ENCODE measurements at places on chromosomes 13 and 19.

DNA sequence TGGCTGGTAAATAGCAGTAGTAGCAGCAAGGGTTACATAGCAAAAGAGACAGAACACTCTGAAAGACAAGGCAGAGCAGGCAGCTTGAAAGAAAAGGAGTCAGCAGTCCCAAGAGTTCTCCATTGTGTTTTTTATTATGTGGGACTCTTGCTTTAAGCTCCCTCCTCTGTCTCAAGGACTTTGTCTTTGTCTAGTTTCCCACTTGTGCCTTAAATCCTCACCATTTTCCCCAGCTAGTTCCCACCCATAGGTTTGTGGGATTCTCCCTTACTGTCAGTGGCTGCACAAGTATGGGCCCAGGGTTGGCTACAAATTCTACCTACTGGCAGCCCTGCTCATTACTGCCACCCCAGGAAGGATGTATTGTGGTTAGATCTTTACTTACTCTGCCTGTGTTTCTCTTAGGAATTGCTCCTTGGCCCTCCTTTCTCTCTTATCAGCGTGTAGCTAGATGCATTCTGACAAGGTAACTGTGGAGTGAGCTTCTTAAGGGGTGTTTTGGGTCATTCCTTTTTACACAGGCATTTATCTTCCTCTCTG is 413.4 kb upstream of the PCDH9 start:
- no peak for DNase-seq

DNA sequence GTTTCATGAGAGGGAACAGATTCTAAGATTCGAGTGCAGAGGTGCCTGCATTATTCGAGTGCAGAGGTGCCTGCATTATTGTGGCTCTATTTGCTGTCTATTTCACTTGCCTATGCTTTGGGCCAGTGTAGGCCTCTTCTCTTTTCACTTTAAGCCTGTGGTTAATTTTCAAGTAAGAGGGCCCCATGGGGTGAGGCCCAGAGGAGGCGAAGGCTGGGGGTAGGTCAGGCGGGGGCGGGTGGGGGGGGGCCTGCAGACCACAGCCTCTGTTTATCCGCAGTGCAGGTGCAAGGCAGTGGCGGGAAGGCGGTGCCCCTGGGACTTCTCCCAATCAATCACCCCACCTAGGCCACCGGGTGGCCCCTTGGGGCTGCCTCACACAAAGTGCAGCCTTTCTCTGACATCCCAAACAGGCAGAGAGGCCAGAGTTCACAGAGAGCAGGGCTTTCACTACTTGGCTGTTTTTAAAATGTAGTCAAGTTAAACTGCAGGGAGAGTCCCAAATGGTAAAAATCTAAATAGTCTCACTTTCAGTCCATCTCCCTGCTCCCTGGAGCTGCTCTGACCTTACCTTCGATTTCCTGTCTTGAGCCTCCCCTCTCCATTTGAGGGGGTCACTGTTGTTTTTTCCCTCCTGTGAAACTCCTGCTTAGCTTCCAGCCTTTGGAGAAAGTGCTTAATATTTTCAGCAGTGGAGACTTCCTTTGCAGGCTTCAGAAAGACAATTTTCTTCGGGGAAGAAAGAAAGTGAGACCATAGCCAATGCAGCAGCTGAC is 249.0 kb downstream of the DLEU7 start:
- no peak for DNase-seq

GRCh38 chr19:10226376-10227025 is 4.6 kb downstream of the S1PR2 start:
- DNase-seq, result no peak

- no peak for DNase-seq
These were observed 133.9 kb downstream of the IRS2 start for GRCh38 chr13:109652531-109652930.

DNA sequence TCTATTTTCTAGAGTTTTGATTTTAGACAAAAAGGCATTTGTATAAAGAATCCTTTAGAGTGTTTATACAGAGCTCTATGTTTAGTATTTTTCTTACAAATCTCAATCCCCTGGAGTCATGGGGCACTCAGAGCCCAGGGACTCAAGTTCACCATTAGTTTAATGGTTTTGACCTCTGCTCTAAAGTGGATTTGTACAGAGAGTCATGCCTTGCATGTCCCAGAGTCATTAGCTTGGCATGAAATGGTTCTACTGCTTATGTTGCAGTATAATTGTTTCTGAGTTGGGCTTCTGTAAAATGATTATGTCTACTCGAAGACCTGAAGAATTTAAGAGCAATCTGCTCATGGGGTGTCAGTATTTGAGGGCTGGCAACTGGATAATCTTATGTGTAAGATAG is 406.2 kb downstream of the DLEU7 start:
- no peak for DNase-seq

- no peak for DNase-seq
These were observed 145.2 kb downstream of the USP12 start for GRCh38 chr13:27026396-27026795.

- peak; percentile 7 for DNase-seq
These were observed 32.6 kb upstream of the GATAD2A start for GRCh38 chr19:19372656-19373416.
